ENCODE measurements at places on chromosomes 16 and 17. TPM values are rescaled to one million over a fixed set of nuclear protein-coding genes. Genes with fewer than 3 reads are reported as not detected.

The TMEM114 gene
- total RNA-seq, result not detected

- no peak for DNase-seq
These were observed 156.9 kb upstream of the CACNG5 start for GRCh38 chr17:66678061-66678460.

GRCh38 chr16:52721331-52721730, 174.4 kb upstream of the TOX3 start:
- no peak for DNase-seq

The CTRB2 gene
- not detected for total RNA-seq

DNA sequence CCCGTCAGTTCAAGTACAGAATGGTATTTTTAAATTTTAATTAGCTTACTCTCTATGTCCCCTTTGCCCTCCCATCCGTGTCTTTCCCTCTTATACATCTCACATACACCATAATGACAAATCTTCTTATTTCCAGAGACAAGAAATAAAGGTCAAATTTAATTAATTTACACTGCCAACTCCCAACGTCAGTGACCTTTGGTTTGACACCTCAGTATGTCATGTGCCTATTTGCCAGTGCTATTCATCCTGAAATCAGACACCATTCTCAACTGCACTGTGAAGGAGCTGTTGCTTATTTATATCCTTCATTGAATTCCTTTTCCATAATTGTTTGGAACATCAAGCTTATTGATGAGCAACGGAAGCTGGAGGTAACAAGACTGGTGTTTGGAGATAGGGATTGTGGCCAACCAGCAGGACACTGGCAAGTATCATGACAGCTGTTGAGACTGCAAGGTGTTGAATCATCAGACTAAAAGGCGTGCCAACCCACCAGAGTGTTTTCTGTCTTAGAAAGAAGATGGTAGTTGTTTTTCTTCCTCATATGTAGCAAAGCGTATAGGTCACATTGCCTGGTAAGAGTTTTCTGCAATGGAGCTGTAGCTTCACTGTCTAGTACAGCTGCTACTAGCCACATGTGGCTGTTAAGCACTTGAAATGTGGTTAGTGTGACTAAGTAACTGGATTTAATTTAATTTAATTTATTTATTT, 12.5 kb downstream of the CALCOCO2 start:
- DNase-seq, result no peak

DNA sequence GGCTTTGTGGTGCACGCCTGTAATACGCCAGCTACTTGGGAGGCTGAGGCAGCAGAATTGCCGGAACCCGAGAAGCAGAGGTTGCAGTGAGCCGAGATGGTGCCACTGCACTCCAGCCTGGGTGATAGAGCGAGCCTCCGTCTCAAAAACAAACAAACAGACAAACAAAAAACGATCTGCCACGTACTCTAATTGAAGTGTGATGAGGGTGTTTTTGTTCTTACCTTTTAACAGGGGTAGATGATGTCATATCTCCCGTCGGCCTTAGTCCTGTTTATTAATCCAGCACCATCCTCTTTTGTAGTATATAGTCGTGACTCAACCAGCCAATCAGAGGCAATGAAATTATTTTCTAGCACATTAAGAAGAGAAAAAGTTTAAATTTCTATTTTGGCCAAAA, 58.5 kb downstream of the IQCK start:
- no peak for DNase-seq

DNA sequence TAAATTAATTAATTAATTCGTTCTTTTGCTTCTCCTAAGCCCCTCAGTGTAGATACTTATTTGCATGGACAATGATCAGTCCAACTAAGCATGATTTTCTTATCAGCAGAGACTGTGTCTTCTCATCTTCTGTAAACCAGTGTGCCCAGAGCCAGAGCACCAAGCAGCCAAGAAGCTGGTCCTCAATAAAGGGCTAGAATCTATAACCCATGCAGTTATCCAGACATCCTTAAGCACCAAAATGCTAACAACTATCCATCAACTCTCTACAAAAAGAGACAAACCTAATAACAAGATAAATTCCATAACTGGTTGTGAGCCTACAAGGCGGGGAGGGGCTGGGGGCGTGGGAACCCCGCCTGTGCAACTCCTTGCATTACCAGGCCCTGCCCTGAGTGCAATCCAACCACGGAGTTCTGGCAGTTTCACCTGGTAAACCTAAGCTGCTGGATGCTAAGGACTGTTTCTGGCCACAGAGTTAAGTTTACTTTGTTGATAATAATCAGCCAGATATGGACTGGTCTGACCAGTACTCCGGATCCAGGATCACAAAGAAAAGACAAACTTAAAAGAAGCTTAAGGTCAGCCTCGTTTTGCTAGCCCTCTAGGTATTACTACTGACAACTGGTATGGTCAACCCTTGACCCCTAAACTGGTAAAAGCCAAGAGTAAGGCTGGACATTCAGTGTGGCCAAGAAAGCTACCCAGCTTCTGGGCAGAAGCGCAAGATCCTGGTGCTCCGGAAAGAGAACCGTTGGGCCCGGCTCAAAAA, 51.5 kb downstream of the ZFHX3 start:
- no peak for DNase-seq

DNA sequence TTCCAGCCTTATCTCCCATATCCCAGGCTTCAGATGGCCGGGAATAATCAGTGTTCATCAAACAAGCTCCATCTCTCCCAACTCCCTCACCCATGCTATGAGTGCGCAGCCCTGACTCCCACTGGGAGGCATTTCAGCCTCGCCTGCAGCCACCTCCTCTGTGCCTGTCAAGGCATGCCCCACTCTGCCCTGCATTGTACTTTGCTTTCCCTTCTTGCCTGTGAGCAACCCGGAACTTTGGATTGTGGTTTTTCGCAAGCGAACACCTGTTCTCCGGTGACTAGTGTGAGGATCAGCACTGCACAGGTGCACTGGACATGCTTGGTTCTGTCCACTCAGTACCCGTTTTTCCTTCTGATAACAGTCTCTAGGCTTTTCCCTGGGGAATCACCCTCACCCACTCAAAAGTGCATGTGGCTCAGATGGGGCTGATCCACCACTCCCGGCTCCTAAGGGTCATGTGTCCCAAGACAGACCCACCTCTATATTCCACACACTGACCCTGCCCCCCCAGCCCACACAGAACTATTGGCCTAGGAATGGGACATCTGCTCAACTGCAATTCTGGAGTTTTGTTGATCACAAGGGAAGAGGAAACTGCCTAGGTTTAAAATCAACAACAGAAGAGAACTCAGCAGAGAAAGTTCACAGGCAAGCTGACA, 9.1 kb downstream of the CHST6 start:
- no peak for DNase-seq

Measured in Caki2 (cell line).